IPS DF 19.7 (cell line): ENCODE measurements at places on chromosomes 3 and 15.
A peak's percentile ranks its signal among the peaks of the same experiment; 100 is the strongest.

DNA sequence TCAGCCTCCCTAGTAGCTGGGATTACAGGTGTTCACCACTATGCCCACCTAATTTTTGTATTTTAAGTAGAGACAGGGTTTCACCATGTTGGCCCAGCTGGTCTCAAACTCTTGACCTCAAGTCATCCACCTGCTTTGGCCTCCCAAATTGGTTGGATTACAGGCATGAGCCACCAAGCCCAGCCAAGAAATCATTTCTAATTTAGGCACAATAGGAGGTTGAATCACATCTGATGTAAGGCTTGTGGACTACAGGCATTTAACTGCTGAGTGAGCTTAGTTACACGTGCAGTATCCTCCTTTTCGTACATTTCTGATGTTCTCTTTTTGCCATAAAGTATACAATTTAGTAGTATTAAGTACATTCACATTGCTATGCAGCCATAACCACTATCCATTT lies 31.1 kb upstream of the SETD2 start:
- no peak for DNase-seq

- DNase-seq: no peak
These were observed 80.3 kb upstream of the IGSF10 start for GRCh38 chr3:151541178-151541577.

DNA sequence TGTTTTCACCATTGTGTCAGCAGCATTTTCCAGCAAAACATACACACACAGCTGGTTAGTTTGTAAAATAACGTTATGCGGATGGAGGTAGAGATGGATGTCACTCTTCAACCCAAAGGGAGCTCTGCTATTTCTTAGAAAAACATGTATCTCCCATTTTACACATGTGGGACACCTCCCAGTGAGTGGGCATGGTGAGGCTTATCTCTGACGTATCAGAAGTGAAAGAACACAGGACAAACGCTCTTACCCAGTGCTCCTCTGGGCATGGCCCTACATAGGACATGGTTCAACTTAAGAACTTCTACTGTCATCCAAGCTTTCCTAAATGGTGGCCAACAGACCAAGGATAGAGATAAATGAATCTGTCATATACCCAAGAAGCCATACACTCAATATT lies 2.1 kb downstream of the FAM240A start:
- no peak for DNase-seq

GRCh38 chr3:22377421-22377820 lies 626.4 kb upstream of the ZNF385D start:
- DNase-seq: no peak

DNA sequence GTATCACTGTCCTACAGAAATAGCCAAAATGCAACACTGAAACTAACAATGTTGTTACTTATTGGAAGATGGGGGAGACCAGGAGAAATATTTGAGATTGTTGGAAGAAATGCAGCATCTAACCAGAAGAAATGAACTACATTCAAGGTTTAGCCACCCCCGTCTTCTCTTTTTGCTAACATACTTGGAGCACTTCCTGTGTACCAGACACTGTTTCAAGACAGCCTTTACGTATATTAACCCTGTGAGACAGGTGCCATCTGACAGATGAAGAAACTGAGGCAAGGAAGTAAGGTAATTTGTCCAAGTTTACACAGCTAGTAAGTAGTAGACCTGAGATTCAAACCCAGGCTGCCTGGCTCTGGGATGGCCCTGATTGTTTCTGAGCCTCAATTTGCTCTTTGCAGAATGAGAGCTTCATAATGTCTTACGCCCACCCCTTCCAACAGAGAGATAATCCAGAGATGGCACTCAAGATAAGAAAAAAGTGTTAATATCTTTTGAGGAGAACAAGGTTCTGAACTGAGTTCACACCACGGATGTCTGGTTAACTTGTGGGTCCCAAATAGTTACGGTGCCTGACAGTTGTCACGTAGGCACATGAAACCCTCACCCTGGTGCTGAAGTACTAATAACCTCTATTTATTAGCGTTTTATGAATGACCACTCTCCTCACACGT lies 26.1 kb downstream of the RASGRP1 start:
- no peak for DNase-seq

GRCh38 chr15:48642795-48643194 lies 2.7 kb downstream of the FBN1 start:
- DNase-seq: no peak

DNA sequence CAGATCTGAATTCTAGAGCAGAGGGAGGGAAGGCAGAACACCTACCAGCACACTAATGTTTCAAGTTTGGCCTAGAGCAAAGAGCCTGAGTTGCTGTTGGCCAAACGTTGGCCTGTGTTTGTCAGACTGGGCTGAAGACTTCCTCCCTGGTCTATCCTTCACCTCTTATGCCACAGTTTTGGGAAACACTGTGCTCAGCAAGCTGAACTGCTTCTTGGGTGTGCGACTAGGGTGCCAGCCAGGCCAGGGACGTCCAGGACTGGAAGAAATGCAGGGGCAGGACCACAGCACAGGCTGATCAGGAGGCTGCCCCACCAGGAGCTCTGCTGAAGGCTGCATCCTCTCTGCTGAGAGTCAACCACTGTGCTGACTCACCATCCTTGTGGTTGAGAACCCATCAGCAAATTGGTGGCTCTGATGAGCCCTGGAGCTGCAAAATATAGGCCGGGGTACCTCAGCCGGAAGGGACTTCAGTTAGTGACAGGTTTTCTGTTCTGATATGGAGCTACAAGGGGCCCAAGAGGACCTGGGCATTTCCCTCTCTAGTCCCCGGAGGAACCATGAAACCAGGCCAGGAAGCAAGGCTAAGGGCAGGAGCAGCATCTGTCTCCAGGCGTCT lies 131.6 kb upstream of the RASGRP1 start:
- DNase-seq: no peak

GRCh38 chr15:96338074-96338765 lies 7.7 kb downstream of the NR2F2 start:
- DNase-seq: no peak

- no peak for DNase-seq
These were observed 32.6 kb downstream of the SEC22C start for GRCh38 chr3:42549131-42549530.

DNA sequence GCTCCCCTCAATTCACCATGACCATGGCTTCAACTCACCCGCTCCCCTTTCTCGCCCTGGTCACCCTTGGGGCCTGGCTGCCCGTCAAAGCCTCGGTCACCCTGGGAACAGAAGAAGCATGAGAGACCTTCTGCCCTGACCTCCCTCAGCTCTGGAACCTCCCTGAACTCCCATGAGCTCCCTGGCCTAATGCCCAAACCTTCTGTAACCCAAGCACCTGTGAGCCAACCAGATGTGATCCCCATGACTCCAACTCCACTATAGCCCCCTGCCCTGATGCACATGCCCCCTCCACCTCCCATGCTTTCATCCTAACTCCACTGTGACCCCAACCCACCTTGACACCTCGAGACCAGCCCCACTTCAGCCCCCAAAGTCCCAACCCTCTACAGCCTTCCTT lies 3.5 kb upstream of the UCN2 start:
- no peak for DNase-seq

DNA sequence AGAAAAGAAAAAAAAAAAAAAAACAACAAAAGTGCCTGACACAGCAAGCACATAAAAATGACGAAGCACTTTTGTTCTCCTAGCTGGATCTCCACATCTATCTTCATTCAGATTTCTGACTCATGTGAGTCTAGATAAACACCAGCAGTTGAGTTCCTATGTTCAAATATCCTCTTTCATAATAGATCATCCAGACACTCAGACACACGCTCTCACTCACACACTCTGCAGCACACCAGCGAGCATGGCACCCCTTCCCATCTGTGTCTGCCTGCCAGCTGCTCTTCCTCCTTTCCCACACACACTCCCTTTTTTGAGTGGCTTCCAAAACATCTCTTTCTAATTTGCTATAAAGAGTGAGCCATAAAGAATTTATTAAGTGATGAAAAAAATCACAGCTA lies 19.8 kb upstream of the CELF6 start:
- DNase-seq: no peak

- DNase-seq: no peak
These were observed 4.8 kb upstream of the BCL6 start for GRCh38 chr3:187750006-187750512.

DNA sequence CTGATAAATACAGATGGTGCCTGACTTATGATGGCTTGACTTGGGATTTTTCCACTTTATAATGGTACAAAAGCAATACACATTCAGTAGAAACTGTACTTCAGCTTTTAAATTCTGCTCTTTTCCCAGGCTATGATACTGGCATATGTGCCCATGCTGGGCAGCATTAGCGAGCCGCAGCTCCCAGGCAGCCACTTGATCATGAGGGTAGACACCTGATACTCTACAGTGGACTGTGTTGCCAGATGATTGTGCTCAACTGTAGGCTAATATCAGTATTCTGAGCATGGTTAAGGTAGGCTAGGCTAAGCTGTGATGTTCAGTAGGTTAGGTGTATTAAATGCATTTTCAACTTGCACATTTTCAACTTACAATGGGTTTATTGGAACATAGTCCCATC lies 17.7 kb upstream of the FEM1B start:
- no peak for DNase-seq

DNA sequence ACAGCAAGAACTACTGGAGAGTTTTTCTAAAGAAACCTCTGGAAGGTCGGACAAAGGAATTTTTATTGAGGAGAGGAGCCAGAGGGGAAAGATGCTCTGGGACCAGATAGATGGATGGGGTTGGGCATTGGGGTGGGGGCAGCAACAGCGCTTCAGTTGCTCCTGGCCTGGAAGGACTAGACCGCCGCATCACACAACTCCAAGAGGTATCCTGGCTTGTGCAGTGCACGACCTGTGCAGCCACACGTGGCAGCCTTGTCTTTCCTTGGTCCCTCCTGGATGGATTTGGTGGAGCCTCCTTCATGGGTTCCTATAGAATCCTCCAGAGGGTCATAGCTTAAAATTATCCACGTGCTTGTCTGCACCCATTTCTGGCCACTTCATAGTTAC lies 23.0 kb downstream of the MAGEF1 start:
- DNase-seq: no peak

GRCh38 chr3:16504242-16504641 lies 9.3 kb downstream of the RFTN1 start:
- DNase-seq: no peak

- no peak for DNase-seq
These were observed 95.6 kb downstream of the DHX36 start for GRCh38 chr3:154228561-154229216.

GRCh38 chr3:186241910-186242821 lies 119.9 kb downstream of the DGKG start:
- peak; percentile 73 for DNase-seq

GRCh38 chr15:29066838-29067237 lies 181.1 kb downstream of the APBA2 start:
- no peak for DNase-seq

DNA sequence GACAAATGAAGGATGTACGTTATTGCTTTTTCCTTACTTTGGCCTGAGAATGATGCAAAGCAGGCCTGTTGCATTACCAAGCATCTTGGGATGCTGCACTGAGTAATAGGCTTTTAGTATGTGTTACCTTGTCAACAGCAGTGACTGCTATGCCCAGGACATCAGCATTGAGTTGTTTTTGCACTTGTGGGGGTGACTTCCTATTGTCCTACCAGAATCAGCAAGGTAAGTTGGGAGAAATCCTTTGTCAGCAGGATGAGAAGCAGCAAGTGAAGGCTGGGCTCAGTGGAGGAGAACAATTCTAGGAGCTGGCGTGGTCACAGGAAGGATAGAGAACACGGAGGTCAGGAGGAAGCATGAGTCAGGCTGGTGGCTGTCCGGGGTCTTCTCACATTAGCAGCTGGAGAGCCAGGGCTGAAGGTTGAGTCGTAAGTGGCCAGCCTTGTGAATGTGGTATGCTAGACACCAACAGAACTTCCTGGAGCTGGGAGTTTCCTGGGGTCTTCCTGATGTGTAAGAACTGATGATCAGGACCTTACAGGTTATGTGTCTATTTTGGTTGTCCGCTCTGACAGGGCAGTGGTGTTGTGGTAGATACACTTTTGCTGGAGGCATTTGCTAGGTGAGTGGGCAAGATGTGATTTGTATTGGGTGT lies 142.7 kb downstream of the FNDC3B start:
- no peak for DNase-seq

DNA sequence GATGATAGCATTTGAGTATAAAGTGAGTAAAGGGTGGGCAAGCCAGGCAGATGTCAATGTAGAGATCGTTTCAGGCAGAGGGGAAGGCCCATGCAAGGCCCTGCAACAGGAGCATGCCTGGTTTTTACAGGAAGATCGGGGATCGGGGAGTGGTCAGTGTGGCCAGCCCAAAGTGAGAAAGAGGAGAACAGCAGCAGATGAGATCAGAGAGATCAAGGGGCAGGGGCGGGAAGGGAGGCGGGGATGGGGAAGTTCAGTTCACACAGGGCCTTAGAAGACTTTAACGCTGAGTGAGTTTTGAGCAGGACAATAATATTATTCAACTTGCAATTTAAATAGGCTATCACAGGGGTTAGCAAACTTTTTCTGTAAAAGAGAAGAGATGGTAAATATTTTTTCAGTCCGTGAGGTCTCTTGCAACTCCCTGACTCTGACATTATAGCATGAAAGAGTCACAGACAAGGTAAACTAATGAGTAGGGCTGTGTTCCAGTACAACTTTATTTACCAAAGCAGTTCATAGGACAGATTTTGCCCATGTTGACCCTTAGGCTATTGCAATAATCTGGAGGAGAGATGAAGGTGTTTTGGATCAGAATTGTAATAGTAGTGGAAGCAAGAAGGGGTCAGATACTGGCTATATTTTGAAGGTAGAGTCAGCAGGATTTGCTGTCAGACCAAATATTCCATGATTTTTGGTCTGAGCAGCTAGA lies 12.4 kb upstream of the CD47 start:
- DNase-seq: no peak

DNA sequence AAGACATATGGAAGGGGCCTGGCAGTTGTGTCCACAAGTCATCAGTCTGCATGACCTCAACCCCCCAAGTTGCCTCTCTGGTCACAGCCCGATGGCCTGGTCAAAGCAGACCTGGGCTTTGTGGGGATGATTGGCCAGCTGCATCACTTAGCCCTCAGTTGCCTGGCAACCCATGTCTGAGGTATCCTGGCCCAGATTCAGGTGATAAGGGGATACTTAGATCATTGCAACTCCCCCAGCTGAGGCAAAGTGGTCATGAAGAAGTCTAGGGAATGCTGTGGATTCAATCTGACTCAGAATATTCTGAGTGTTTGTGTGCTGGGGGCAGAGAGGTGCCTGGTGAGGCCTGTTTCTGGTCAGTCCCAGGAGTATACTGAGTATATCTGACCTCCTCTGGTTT lies 5.0 kb downstream of the GPR156 start:
- DNase-seq: no peak

DNA sequence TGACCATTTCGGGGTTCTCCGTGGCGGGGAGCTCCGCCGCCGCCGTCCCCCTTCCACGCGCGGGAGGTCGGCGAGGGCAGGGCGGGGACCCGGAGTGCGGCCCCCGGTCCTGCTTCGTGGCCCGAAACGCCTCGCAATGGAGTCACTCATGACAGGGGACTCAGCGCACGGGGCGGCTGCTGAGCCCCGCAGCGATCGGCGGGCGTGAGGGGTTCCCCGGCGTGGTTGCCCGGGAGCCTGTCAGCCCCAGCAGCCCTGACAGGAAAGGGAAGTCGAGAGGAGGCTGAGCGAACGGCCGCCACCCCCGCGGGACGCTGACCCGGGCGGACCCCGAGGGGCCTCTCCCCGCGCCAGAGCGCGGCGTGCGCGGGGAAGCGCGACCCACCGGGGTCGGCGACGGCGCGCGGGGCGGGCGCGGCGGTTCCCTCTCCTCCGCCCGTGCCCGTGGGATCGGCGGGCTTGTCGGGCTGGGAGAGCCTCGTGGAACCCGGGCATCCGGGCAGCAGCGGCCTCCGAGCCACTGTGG lies 564 bp upstream of the PIGZ start:
- no peak for DNase-seq
